ENCODE measurements at places on chromosomes 12 and 14. TPM values are rescaled to one million over a fixed set of nuclear protein-coding genes. Genes with fewer than 3 reads are reported as not detected.

C1QL4 gene
- 5.7 TPM for total RNA-seq

L2HGDH gene
- total RNA-seq: 10.4 TPM

KRT82 gene
- total RNA-seq: not detected

P3H3 gene
- 27.8 TPM for total RNA-seq

GXYLT1 gene
- 13.5 TPM for total RNA-seq

TEX22 gene
- total RNA-seq: 0.29 TPM

CLEC2B gene
- total RNA-seq: 1.3 TPM
